Pulmonary artery endothelial cell (primary cell): ENCODE measurements at places on chromosomes 5 and 9. TPM values are rescaled to one million over a fixed set of nuclear protein-coding genes. Genes with fewer than 3 reads are reported as not detected.

The BTNL3 gene
- total RNA-seq = not detected in 2 replicates

The MUSK gene
- total RNA-seq = under 0.01 TPM in 1 of 2 replicates, not detected in the other

DNA sequence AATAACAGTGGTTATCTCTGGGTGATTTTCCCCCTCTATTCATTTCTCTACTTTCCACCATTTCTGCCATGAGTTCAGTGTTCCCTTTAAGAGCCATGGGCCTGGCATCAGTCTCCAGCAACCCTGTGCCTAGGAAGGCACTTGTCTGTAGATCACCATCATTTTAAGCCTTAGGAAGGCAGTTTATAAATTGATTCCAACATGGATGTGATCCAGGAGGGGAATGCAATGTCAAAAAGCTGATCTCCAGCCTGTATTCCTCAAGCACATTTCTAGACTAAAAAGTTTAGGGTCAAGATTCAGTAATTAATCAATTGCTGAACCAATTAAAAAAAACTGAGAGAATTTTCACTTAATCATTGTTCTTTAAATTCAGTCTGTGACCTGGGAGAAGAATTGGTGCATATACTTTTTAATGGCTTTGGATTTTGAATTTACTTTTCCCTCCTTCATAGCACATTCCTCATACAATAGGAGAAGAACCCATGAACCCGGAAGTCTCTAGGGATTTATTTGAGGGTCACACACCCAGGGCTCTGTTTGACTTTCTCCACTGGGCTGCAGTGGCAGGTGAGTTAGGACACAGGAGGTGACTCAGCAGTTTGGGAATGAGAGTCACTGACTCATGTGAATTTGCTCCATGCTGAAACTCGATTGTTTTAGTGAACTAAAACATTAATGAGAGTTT, 6.1 kb upstream of the ERMP1 start:
- no peak for DNase-seq

DNA sequence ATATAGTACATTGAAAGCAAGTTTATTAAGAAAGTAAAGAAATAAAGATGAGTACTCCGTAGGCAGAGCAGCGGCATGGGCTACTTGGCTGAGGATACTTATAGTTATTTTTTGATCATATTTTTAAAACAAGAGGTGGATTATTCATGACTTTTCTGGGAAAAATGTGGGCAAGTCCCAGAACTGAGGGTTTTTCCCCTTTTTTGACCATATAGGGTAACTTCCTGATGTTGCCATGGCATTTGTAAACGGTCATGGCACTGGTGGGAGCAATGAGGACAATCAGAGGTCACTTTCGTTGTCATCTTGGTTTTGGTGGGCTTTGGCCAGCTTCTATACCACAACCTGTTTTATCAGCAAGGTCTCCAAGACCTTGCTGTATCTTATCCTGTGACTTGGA, 5.2 kb upstream of the BASP1 start:
- no peak for DNase-seq

GRCh38 chr9:100933656-100934055, 94.9 kb upstream of the PLPPR1 start:
- no peak for DNase-seq

DNA sequence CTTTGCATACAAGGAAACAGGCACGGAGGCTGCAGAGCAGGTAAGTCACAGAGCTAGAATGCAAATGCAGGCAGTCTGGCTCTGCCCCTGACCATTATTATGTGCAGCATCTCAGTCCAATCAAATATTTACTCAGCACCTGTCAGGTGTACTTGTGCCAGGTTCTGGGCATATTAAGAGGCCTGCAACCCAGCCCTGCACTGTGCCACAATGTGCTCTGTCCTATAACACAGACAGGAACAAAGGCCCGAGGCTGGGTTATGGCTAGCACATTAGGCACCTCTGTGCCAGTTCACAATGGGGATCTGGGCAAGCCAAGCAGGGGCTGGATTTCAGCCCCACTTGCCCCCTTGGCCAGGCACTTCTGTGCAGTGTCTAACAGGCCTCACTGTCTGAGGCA, 14.0 kb downstream of the ARL15 start:
- DNase-seq = no peak

DNA sequence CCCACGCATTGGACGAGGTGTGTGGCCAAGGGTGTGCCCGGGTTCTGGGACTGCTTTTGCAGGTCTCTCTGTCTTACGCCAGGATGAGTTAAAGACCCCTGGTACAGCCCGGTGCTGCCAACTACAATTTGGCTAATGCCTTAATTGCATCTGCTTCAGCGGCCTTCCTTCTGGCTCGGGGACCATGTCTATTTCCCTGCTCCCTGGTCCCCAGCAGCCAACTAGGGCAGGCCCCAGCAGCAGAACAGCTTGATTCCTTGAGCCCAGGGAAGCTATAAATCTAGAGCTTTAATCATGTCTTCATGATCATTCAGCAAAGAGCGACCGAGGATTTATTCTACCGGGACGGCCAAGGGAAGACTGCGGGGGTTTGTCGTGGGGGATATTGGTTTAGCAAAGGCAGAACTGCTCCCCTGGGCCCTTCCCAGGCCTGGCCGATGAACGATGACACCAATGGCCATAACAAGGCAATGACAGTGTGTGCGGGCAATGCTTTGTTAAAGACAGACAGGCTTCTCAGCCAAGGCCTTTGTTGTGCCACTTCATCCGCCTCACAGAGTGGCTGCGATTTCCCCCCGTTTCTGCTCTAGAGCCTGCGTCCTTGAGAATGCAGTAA, 51.4 kb downstream of the CFAP77 start:
- DNase-seq = no peak

DNA sequence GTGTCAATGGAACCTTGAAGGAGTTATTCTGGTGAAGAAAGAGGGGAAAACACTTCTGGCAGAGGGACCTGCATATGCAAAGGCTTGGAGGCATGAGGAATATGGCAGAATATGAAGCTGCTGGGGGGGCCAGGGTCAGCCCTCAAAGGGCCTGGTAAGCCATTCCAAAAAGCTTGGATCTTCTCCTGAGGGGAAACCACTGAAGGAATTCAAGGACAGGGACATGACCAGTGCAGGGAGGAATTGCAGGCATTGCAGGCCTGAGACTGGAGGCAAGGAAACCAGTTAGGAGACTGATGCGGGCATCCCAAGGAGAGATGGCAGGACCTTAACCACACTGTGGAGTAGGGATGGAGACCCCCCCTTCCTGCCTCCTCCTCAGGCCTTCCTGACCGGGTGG, 21.4 kb downstream of the ENHO start:
- no peak for DNase-seq

The GPR21 gene
- total RNA-seq = 0.35 and 0.46 TPM in 2 replicates

- DNase-seq = no peak
Measured at GRCh38 chr9:38274800-38275199, 117.7 kb upstream of the ALDH1B1 start.

The CCDC192 gene
- not detected in 2 replicates for total RNA-seq

GRCh38 chr9:36818242-36818938, 215.7 kb downstream of the PAX5 start:
- no peak for DNase-seq

The OTP gene
- total RNA-seq = not detected in 2 replicates

- no peak for DNase-seq
Measured at GRCh38 chr9:12775679-12776512, 1.1 kb downstream of the LURAP1L start.

DNA sequence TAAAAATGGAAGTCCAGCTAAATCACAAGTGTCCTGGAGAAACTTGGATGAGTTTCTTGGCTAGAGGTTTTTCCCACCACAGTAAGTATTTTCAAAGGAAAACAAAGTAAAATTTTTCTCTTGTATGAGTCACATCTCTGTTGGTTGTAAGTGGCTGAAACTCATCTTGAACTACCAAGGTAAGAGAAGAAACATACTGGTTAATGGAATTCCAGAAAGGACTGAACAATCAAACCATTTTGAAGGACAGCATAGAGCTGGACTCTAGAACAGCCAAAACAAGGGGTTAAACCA, 102.8 kb upstream of the CDKN2B start:
- DNase-seq = no peak

- no peak for DNase-seq
Measured at GRCh38 chr5:9094582-9094981, 451.3 kb downstream of the SEMA5A start.

The OR1B1 gene
- total RNA-seq = 0.07 TPM in 1 of 2 replicates, not detected in the other

DNA sequence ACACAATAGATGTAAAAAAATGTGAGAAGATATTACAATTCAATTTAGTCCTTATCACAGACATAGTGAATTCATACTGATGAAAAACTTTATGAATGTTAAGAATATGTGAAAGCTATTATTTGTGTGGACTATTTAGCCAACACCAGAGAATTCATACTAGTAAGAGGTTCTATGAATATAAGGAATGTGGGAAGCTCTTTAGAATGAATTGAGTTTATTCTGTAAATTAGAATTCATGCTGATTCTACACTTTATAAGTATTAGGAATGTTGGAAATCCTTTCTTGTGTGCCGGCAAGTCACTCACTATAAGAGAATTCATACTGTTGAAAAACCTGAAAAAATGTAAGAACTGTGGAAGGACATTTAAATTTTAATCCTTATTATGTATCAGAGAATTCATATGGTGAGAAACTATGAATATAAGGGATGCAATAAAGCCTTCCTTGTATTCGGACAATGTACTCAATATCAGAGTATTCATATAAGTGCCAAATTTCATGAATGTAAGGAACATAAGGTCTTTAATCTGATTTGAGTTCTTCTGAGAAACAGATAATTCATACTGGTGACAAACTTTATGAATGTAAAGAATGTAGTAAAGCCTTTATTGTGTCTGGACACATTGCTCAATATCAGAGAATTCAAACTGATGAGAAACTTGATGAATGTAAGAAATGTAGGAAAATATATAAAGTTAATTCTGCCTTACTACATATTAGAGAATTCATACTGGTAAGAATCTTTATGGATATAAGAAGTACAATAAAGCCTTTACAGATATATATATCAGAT, 21.6 kb upstream of the PCDHA1 start:
- no peak for DNase-seq

- no peak for DNase-seq
Measured at GRCh38 chr9:23172979-23173637, 652.9 kb downstream of the ELAVL2 start.

DNA sequence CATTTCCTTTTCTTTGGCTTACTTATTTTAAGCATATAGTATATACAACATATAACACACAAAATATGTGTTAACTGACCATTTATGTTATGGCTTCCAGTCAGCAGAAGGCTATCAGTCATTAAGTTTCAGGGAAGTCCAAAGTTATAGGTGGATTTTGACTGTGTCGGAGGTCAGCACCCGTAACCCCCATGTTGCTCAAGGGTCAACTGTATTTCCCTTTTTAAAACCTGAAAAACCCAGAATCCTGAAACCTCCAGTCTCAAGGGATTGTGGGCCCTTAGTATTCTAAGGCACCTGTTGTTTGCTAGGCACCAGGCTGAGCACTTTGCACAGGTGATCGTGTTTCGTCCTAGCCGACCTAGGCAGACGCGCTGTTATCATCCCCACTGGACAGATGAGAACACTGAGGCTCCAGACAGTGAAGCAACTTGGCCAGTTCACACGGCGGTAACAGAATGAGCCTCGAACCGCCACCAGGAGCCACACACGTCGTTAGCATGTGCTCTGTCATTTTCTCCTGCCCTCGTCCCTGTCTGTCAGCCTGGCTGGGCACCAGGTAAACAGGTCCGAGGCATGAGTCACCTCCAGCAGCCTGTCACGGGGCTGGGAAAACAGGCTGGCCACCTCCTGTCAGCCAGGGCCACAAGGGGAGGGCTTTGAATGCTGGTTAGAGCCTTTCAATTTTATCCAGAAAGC, 39.9 kb downstream of the DUSP1 start:
- DNase-seq = no peak

DNA sequence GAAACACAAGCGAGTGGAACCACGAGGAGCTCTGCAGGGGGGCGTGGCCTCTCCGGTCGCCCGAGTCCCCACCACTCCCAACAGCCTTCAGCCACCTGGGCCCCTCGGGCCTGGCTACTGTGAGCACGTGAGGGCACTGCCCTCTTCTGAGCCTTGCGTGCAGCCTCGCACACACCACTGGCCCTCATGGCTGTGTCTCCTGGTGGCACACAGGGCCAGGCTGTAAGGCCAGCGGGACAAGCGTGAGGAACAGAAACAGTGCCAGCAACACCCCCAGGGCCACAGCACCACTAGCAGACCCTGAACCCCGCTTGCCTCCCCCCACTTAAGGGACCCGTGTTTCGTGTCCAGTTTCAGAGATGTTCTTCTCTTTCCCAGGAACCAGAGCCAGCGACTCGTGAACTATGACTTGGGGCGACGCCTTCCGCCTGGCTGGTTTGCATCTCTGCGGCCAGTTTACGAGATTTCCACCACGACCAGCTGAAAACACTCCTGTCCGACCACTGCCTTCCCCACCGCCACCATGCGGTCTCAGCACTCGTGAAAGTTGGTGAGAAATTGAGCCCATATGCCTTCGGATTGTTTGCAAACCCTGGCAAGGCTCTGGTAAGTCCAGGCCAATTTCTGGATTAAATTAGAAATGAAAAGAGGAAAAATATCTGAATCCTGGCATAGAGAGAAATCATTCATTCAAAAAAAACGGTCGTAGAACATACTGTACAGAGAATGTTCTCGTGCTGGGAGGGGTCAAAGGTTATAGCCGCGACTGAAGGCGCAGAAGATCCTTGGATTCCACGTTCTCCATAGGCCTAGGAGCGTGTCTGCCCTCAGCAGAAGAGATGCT, 135.6 kb downstream of the ZNF354C start:
- DNase-seq = no peak

GRCh38 chr5:147169901-147170300, 64.9 kb upstream of the STK32A start:
- no peak for DNase-seq

DNA sequence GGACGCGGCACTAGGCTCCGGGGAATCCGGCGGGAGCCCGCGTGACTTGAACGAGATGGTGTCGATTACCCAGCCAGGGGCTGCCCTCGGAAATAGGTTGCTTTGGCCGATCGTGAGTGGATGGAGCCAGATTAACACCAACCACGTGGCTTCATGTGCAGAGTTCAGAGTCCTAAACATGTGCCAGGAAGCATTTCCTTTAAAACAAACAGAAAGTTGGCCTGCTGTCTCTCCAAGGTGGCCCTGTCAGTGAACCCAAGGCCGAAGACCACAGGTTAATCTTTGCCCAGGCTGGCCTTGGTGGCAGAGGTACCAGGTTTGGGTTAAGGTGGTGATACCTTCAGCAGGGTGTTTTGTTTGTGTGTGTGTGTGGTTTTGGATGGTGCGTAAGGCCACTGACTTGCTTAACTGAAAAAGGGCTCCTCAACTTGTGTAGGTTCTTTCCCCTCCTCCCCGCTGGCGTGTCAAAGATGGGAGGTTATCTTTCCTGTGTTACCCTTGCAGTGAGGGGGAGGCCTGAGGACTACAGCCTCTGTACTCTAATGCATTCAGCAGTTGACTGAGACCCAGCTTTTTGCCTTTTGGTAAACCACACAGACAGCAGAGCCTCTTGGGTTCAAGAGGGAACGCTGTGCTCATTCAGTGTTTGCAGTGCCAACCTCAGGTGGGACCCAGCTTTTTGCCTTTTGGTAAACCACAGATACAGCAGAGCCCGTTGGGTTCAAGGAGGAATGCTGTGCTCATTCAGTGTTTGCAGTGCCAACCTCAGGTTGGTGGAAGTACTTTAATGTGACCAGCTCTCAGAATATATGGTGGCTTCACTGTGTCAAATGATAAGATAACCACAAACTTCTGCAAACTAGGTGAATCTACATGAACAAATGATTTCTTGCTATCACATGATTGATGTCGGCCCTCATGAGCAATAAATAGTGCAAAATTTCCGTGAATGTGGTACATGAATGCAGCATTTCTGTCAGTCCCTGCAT, 1.4 kb downstream of the IQGAP2 start:
- DNase-seq = no peak
